ENCODE measurements at places on chromosomes 16 and 17. TPM values are rescaled to one million over a fixed set of nuclear protein-coding genes. Genes with fewer than 3 reads are reported as not detected.

The PLA2G10 gene
- not detected for polyA plus RNA-seq

The MYO15A gene
- 3.9 TPM for polyA plus RNA-seq

The TAC4 gene
- polyA plus RNA-seq: 0.78 TPM

The HS3ST3A1 gene
- 8.2 TPM for polyA plus RNA-seq

The OTOP3 gene
- polyA plus RNA-seq: not detected

The CCDC200 gene
- 6.1 TPM for polyA plus RNA-seq

The HAP1 gene
- 0.80 TPM for polyA plus RNA-seq
